Activated CD8-positive, alpha-beta T cell treated with anti-CD3 and anti-CD28 coated beads, Interleukin-2, amount 10 ng/mL, durations not matched to agents 7 days and 5 days (primary cell): ENCODE measurements at places on chromosomes 2 and 18. TPM values are rescaled to one million over a fixed set of nuclear protein-coding genes. Genes with fewer than 3 reads are reported as not detected.

Gene IL1B
- total RNA-seq: not detected

- DNase-seq: no peak
Measured at GRCh38 chr2:100632759-100633158, 70.0 kb downstream of the PDCL3 start.

- DNase-seq: no peak
Measured at GRCh38 chr2:146598791-146599190, 1246.0 kb upstream of the ACVR2A start.

Gene FBXO15
- 2.4 TPM for total RNA-seq

Gene COL4A4
- not detected for total RNA-seq

Gene MOCOS
- 0.47 TPM for total RNA-seq

- no peak for DNase-seq
Measured at GRCh38 chr2:187415449-187415848, 32.6 kb downstream of the CALCRL start.

GRCh38 chr18:38305961-38306360, 740.4 kb upstream of the CELF4 start:
- no peak for DNase-seq
